ENCODE measurements at places on chromosomes 7 and 10. TPM values are rescaled to one million over a fixed set of nuclear protein-coding genes. Genes with fewer than 3 reads are reported as not detected.
A peak's percentile ranks its signal among the peaks of the same experiment; 100 is the strongest.

DNA sequence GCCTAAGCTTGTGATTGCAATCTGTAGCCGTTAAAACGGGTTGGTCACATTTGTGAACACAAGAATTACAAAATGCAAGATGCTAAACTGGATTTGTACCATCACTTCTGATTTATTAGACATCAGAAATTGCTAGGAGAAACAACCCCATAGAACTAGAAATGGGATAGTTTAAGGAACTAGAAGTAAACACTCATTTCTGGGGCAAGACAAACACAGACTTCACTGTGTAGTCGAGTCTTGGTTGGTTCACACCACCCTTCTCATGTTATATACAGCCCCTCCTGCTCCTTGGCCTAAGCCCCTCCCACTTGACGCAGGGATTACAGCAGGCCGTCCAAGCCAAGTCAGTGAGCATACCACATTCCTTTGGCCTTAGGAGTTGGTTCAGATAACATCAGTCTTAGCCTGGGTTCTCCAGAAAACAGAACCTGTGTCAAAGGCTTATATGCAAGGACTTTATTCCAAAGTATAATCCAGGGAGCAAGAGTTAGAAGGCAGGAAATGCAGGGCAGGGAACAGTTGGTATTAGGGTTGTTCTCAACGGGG lies 2.0 kb upstream of the NRAP start:
- no peak for DNase-seq
- H3K4me3 ChIP-seq: no peak overlapping the region
- H3K27ac ChIP-seq: peak overlapping the region; percentile 91
- H3K36me3 ChIP-seq: peaks cover 3% of the 10 kb centered on the region
- H3K27me3 ChIP-seq: peaks cover 11% of the 10 kb centered on the region

DNA sequence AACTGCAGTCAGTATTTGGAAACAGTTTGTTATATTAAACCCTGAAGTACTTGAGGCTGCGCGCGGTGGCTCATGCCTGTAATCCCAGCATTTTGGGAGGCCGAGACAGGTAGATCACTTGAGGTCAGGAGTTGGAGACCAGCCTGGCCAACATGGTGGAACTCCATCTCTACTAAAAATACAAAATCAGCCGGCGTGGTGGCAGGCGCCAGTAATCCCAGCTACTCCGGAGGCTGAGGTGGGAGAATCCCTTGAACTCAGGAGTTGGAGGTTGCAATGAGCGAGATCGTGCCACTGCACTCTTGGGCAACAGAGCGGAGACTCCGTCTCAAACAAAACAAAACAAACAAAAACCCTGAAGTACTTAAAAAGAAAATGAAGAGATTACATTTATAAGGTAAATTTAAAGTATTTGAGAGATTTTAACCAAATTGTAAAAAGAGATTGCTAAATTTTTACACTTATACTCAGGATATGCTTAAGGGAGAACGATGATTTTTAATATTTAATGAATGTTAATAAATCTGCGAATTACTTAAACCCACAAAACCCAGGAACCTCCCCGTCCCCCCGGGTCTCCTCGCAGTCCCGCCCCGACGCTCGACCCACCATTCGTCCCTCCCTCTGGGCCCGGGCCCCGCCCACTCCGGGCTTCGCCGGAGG lies 425 bp upstream of the MTG1 start:
- DNase-seq: no peak
- H3K4me3 ChIP-seq: peak overlapping the region; percentile 93
- H3K27me3 ChIP-seq: no peaks in the 10 kb centered on the region
- H3K4me1 ChIP-seq: peaks cover 30% of the 10 kb centered on the region
- H3K36me3 ChIP-seq: peaks cover 10% of the 10 kb centered on the region

- DNase-seq: no peak
- H3K27ac ChIP-seq: no peak overlapping the region
- no peaks in the 10 kb centered on the region for H3K4me1 ChIP-seq
- H3K4me3 ChIP-seq: no peak overlapping the region
- H3K27me3 ChIP-seq: peaks cover 34% of the 10 kb centered on the region
These were observed 58.4 kb upstream of the MACROH2A2 start for GRCh38 chr10:69994262-69994661.

- H3K27ac ChIP-seq: no peak overlapping the region
- peaks cover 2% of the 10 kb centered on the region for H3K36me3 ChIP-seq
- H3K4me3 ChIP-seq: no peak overlapping the region
- H3K4me1 ChIP-seq: no peaks in the 10 kb centered on the region
- H3K27me3 ChIP-seq: peaks cover 27% of the 10 kb centered on the region
These were observed 111.4 kb upstream of the CACUL1 start for GRCh38 chr10:118865998-118866693.

DNA sequence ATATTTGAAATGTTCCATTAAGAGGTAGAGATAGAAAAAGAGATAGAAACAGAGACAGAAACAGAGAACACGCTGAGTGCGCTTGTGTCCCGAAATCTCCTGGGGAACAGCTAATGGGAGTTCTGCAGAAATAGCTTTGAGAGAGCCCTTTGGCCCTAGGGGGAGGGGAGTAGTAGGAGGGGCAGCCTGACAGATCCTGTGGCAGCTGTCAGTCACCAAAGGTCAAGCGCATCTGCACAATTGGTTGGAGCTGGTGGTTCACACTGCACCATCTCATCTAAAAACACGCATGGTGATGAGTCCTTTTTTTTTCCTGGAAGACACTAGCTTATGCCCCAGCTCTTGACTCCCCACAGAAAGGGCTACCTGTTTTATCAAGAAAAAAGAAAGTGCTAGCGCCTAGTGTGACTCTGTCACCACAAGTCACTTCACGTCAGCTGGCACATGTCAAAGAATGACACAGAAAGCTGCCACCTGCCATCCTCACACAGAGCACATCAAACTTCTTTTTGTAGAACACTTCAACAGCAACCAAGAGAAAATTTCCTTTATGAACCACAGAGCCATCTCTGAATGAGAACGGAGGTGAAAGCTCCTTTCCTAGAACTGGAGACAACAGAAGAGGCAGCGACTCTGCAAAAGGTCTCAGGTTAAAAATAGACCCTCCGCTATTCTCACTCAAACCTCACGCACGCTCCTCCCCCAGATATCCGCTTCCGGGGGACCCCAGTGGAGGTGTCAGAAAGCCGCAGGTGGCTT lies 125.7 kb downstream of the GFRA1 start:
- no peak for DNase-seq
- no peaks in the 10 kb centered on the region for H3K36me3 ChIP-seq
- no peaks in the 10 kb centered on the region for H3K4me1 ChIP-seq

GRCh38 chr7:90238583-90238982 lies 6.4 kb upstream of the CFAP69 start:
- H3K4me1 ChIP-seq: no peaks in the 10 kb centered on the region
- H3K36me3 ChIP-seq: no peaks in the 10 kb centered on the region
- no peak overlapping the region for H3K27ac ChIP-seq
- DNase-seq: no peak

DNA sequence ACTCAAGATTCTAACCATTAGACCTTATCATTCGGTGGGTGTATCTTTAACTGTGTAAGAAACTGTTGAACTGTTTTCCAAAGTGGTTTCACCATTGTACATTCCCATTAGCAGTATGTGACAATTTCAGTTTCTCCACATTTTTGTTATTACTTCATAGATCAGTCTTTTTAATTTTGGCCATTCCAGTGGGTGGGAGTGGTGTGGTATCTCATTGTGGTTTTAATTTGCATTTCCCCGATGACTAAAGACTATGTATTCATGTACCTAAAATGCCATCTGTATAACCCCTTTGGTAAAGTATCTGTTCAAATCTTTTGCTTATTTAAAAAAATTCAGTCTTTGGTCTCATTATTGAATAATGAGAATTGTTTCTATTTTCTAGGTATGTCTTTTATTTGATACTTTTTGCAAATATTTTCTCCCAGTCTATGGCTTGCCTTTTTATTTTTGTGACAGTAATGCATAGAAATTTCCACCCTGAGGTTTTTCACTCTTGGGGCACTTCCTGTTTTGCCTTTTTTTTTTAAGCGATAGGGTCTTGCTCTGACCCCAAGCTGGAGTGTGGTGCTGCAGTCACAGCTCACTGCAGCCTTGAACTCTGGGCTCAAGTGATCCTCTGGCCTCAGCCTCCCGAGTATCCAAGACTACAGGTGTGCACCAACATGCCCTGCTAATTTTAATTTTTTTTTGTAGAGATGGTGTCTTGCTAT lies 141.1 kb upstream of the ITGB1 start:
- no peak overlapping the region for H3K4me3 ChIP-seq
- H3K36me3 ChIP-seq: peaks cover 7% of the 10 kb centered on the region
- no peaks in the 10 kb centered on the region for H3K27me3 ChIP-seq
- peaks cover 16% of the 10 kb centered on the region for H3K4me1 ChIP-seq
- no peak for DNase-seq

GRCh38 chr10:110501142-110501937 lies 3.6 kb downstream of the DUSP5 start:
- H3K27me3 ChIP-seq: no peaks in the 10 kb centered on the region
- peaks cover 15% of the 10 kb centered on the region for H3K36me3 ChIP-seq
- H3K4me1 ChIP-seq: peaks cover 65% of the 10 kb centered on the region
- peak overlapping the region; percentile 89 for H3K4me3 ChIP-seq
- H3K27ac ChIP-seq: peak overlapping the region; percentile 90

DNA sequence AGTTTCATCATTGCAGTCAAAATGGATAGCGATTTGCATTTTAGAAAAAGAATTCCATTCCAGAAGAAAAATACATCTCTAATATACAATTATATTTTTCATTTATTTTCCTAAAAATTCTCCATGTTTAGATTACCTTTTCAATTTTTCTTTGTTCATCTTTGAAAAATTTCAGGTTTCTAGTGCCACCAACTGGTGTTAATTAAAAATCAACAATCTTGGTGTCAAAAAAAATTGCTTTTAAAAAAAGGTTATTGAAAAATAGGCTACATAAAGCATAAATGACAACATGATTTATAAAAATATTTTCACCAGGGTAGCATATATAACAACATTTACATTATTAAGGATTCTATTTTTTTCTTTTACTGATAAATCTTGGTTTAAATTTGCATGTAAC lies 53.0 kb downstream of the CCDC186 start:
- no peak overlapping the region for H3K4me3 ChIP-seq
- peaks cover 4% of the 10 kb centered on the region for H3K36me3 ChIP-seq
- H3K4me1 ChIP-seq: no peaks in the 10 kb centered on the region

DNA sequence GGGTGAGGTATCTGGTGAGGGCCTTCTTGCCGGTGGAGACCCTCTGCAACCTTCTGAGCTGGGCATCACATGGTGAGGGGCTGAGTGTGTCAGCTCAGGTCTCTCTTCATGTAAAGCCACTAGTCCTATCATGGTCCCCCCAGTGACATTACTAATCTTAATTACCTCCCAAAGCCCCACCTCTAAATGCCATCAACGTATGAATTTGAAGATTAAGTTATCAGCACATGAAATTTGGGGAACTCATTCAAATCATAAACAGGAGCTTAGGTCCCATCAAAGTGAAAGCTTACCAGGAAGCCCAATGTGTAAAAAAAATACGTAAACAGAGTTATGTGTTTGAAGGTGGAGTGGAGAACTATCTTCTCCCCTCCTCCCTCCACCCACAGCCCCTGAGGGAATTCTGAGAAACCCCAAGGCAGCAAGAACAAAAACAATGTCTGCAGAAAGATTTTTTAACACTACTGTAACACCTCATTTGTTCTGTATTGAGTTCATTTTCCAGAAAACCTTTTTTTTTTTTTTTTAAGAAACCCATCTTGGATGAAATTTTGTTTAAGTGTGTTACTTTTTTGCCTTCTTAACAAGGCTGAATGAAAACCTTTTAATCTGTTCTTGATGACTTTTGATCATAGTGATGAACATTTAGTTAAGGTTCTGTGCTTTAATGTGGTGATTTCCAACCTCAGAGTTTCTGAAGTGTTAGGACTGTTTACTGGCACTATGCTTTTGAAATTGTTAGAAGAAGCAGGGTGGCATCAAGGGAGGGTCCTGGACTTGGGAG lies 19.1 kb upstream of the PCGF5 start:
- peak; percentile 39 for DNase-seq
- peak overlapping the region; percentile 92 for H3K27ac ChIP-seq
- peak overlapping the region; percentile 76 for H3K4me3 ChIP-seq
- peaks cover 5% of the 10 kb centered on the region for H3K36me3 ChIP-seq
- H3K27me3 ChIP-seq: no peaks in the 10 kb centered on the region

- no peak overlapping the region for H3K4me3 ChIP-seq
- no peak for DNase-seq
- no peaks in the 10 kb centered on the region for H3K4me1 ChIP-seq
- no peaks in the 10 kb centered on the region for H3K36me3 ChIP-seq
- H3K27ac ChIP-seq: no peak overlapping the region
These were observed 30.4 kb downstream of the DDC start for GRCh38 chr7:50534690-50535290.

DNA sequence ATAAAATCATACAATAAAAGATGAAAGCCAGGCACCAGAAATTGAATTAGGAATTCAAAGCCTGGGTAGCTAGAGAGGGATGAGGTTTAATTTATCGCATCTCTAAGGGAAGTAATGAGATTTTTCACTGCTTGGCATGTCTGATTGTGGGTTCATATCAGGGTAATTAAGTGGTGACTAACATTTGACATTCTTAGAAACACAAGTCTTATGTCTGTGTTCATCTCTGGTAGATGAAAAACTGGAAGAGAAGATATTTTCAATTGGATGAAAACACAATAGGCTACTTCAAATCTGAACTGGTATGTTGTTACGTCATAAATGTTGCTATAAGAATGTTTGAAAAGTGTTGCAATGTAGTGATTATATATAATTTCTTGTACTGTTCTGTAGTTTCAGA lies 36.8 kb upstream of the ARMS2 start:
- no peak for DNase-seq

GRCh38 chr7:129381710-129382484 lies 52.3 kb upstream of the STRIP2 start:
- no peak for DNase-seq
- H3K4me1 ChIP-seq: peaks cover 17% of the 10 kb centered on the region
- H3K27me3 ChIP-seq: no peaks in the 10 kb centered on the region
- no peak overlapping the region for H3K4me3 ChIP-seq
- H3K27ac ChIP-seq: no peak overlapping the region

DNA sequence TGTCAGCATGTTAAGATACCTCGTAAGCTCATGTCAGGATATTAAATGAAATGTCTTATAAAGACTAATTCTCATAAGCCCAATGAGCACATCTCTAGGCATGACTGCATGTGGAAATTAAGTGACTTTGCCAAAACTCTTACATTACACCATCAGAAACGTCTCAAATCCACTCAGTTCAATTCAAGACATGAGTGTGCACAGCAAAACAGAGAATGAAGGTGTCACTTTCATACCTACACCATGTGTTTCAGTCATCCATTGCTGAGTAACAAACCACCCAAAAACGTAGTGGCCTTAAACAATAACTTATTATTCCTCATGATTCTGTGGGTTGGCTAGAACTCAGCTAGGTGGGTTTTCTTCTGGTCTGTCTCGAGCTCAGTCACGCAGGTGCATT lies 99.8 kb downstream of the ATE1 start:
- H3K36me3 ChIP-seq: peaks cover 15% of the 10 kb centered on the region
- H3K4me3 ChIP-seq: no peak overlapping the region
- no peaks in the 10 kb centered on the region for H3K27me3 ChIP-seq

DNA sequence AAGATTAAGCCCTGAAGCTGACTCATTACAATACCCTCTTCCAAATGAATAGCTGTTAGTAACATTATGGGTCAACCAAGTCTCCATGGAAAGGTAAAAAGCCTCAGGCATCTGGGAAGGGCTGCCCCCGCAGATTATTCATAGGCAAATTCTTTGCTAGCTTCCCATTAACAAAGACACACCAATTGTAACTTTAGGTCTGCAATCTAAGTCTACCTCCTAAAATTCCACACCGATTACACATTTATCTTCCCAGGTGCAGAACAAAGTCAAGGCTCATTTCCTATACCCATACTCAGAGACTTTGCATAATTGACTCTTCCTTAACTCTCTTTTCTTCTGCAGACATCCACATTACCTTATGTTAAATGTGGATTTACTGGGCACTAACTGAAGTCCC lies 826.3 kb upstream of the MBL2 start:
- H3K36me3 ChIP-seq: no peaks in the 10 kb centered on the region
- H3K4me1 ChIP-seq: no peaks in the 10 kb centered on the region
- H3K27ac ChIP-seq: no peak overlapping the region

ZNF736 gene
- 38.9 TPM for total RNA-seq

SCIN gene
- 0.77 TPM for total RNA-seq

SORBS1 gene
- total RNA-seq: 0.72 TPM

SLC18A2 gene
- total RNA-seq: 0.14 TPM

DRGX gene
- not detected for total RNA-seq

ALOX5 gene
- 14.2 TPM for total RNA-seq

ASZ1 gene
- total RNA-seq: not detected

All from activated naive CD8-positive, alpha-beta T cell treated with anti-CD3 and anti-CD28 coated beads, Interleukin-2, amount 10 ng/mL, durations not matched to agents 7 days and 5 days (primary cell).